ENCODE measurements at places on chromosomes 4 and X. TPM values are rescaled to one million over a fixed set of nuclear protein-coding genes. Genes with fewer than 3 reads are reported as not detected.
A peak's percentile ranks its signal among the peaks of the same experiment; 100 is the strongest.

The GAGE12H gene
- total RNA-seq, result not detected

The PAGE4 gene
- total RNA-seq, result not detected

GRCh38 chrX:132092439-132093065 lies 35.3 kb downstream of the FRMD7 start:
- peak; percentile 74 for DNase-seq

- no peak for DNase-seq
Measured at GRCh38 chrX:23235051-23235450, 99.6 kb upstream of the PTCHD1 start.

The CFAP99 gene
- total RNA-seq, result not detected

GRCh38 chr4:100977746-100978397 lies 369.5 kb downstream of the PPP3CA start:
- DNase-seq, result no peak

The UGT2B10 gene
- not detected for total RNA-seq

GRCh38 chr4:99221980-99222379 lies 2.9 kb upstream of the ADH6 start:
- no peak for DNase-seq

All from fibroblast of lung (primary cell).